ENCODE measurements at places on chromosomes 7 and 10.

GRCh38 chr7:90320801-90321494 lies at the start of gene FAM237B:
FAM237B (minus strand) TSS chr7:90321304; CDS start chr7:90319748, 1,556 bp downstream.
- peak; percentile 68 for DNase-seq

GRCh38 chr7:77698042-77698625 lies 1.9 kb downstream of the RSBN1L start:
- DNase-seq: peak; percentile 25

DNA sequence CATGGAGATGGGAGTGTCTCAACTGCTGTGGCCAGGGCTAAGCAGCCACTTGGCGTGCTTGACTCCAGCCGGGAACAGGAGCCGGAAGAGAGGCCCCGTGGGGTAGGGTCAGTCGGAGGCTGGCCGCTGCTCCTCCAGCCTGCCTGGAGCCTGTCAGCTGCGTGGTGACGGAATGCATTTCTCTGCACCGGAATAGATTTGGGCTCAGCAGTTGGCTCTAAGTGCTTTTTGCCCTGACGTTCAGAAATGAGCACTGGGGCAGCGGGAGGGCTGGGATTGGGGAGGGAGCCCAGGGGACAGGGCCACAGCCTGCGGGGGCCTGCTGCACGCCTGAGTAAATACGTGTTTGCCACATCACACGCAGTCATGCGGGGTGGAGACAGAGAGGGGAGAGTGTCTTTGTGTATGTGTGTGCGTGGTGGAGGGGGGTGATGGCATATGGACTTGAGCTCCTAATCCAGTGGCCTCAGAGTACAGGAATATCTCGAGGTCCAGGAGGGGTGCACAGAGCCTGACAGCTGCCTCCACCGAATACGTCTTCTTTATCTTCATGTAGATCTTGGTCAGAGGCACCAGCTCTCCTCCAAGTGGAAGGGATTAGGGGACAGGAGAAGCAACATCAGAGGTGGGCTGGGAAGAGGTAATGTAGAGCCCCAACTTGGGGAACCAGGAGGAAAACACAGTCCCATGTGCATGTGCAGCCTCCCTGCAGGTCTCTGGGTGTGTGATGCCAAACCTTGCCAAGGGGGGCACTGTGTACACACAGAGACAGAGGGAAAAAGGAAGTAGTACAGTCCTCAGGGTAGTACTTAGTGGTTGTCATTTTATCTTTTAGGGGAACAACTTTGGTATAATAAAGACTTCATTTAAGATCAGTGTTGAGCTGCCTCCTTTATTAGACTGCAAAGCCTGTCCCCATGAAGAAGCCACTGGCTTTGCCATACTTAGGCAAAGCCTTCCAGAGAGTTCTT lies 151.4 kb downstream of the CDH23 start:
- DNase-seq: peak; percentile 17

DNA sequence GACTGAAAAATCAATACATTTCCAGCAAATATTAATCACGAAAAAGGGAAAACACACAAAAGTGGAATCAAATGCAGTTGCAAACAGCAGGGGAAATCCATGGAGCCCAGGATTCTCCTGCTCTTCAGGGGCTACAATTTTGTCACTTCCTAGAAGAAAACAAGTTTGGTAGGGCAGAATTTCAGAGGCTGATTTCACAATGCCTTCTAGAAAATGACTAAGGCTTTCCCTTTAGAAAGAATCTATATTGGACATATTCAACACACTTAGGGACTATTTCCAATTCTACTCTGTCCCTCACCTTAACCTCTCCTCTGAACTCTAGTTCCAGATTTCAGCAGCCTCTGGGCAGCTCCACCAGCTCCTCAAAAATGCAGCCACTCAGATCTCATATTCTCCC lies 111.3 kb downstream of the HECTD2 start:
- DNase-seq: peak; percentile 63

DNA sequence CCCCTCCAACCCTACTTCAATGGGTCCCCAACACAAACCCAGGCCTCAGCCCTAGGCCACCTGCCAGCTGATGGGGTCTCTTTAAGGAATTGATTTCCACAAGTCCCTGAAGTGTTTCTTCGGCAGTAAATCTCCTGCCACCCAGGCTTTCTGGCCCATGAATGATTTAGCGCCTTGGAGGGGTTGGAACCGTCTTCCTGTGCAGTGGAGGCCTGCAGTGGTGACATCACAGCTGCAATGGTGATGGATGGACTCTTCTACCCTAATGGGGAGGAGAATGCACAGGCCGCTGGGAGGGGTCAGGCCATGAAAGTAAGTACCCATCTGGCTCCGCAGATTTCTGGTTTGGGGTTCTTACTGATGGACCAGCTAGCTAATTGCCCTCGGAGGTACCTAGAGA lies 163.8 kb downstream of the UBE2H start:
- DNase-seq: no peak

DNA sequence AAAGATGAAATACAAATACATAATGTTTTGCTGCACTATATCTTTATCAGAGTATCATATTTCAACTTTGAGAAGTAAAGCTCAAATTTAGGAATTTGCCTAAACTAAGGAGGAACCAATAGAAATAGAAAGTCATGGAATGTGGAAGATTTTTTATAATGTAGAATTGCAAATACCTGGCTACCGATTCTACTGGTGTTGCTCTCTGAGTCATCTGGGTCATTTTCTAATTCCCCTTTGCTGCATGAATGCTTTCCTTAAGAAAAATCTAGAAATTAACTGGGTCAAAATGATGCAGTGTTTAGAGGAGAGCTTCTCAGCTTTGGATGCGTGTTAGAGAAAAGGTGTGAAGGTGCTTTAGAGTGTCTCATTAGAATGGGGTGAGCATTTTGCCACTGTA lies 568.9 kb upstream of the ANKRD30A start:
- no peak for DNase-seq

- DNase-seq: peak; percentile 87
Observed at GRCh38 chr10:73183667-73184281, 15.9 kb downstream of the FAM149B1 start.

- DNase-seq: peak; percentile 89
Observed at GRCh38 chr7:156984174-156984891, 26.1 kb downstream of the MNX1 start.

DNA sequence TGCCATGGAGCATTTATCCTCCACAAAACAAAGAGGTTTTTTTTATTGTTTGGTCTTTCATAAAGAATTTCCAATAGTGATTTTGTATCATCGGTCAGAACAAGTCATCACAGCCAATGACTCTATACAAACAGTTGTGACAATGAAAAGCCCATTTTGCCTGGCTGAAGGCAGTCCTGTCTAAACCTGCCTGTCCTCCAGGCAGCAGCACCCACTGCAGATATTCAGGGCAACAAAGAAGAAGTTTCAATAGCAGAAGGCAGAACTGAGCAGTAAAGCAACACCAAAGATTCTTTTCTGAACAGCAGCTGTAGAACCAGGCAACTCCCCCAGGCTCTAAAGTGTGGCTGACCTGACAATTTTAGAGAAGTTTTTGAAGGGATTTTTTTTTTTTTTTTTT lies 169.4 kb downstream of the FGFR2 start:
- DNase-seq: no peak

- no peak for DNase-seq
Observed at GRCh38 chr10:98463976-98464754, 17.4 kb upstream of the HPS1 start.

GRCh38 chr10:119275085-119275484 lies 67.7 kb downstream of the GRK5 start:
- no peak for DNase-seq

DNA sequence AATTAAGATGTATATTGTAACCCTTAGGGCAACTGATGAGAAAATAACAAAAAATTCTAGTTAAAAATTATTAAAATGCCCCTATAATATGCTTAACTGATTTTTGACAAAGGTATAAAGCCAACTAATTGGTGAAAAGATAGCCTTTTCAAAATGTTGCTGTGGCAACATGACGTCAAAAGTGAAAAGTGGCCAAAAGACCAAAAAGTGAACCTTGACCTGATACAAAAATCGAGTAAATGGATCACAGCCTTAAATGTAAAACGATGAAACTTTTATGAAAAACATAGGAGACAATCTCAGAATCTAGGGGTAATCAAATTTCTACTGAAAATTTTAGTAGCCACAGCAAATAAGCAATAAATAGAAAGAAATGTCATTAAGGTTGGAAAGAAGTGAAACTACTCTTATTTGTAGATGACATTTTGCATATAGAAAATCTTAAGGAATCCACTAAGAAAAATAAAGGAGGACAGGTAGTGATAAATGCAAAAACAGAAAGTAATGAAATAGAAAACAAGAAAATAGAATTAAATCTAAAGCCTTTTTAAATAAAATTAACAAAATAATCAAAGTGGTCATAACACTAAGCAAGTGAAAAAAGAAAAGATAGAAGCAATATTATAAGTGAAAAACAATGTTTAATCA lies 285.6 kb downstream of the ADK start:
- DNase-seq: no peak

DNA sequence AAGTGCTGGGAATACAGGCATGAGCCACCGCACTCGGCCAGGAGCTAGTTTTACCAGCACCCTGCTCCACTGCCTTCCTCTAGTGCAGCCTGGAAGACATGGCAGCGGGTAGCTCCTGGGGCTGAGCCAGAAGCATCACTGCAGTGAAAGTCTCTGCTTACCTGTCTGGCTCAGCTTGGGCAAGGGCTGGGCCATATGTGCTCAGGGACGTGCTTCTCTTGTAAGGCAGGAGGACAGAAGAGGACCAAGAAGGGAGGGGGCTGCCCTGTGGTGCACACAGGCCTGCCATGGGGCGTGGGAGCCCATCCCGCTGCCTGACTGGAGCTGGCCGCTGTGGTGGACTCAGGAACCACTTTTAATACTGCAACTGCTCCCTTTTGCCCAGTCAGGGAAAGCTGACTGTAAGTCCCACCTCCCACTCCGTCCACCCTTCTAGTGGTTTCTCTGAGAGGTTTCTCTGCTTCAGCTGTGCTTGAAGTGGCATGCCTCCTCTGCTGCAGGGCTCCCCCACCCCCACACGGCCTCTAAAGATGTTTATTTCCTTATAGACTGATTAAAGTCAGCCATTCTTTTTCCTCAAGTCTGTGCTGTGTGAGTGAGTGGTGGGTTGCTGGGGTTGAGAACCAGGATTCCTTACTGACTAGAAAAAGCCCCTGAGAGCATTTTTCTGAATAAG lies 25.3 kb upstream of the C10orf95 start:
- no peak for DNase-seq

DNA sequence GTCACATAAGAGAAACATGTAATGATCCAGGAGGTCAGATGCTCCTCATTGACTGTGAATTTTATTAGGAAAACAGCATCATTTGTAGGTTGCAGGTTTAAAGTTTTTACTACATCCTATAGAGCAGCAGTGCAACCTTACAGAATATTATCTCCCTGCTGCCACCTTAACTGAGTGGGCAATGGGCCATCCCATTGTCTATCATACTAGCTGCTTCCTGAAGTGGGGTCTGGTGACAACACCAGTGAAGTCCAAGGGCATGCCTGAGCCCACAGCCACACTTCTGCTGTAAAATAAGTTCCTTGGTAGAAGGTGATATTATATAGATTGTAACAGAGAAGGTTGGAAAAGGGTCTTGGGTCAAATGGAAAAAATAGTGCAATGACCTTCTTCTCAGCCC lies 4.0 kb upstream of the RAB18 start:
- DNase-seq: no peak

Data from GM23248 (cell line).